ENCODE measurements at places on chromosomes 13 and 19.
A peak's percentile ranks its signal among the peaks of the same experiment; 100 is the strongest.

GRCh38 chr19:7897292-7897691, 6.4 kb upstream of the MAP2K7 start:
- no peak for DNase-seq

DNA sequence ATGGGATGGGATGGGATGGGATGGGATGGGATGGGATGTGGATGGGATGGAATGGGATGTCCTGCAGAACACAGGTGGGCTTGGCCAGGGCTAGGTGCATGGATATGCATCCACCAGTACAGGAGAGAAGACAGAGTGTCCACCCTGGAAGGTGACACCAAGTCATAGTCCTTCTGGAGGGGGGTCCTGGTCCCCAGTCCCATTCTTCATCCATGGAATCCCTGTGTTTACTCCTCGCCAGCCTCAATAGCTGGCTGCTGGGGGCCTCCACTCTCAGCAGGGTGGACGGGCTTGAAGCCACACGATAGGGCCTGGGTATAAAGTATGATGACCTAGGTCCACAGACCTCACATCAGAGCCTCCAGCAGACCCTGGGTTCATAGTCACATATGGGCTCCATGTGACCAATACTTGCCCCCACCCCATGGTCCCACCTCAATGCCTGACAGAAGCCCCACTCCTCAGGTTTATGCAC, 40.1 kb downstream of the RFX2 start:
- no peak for DNase-seq

DNA sequence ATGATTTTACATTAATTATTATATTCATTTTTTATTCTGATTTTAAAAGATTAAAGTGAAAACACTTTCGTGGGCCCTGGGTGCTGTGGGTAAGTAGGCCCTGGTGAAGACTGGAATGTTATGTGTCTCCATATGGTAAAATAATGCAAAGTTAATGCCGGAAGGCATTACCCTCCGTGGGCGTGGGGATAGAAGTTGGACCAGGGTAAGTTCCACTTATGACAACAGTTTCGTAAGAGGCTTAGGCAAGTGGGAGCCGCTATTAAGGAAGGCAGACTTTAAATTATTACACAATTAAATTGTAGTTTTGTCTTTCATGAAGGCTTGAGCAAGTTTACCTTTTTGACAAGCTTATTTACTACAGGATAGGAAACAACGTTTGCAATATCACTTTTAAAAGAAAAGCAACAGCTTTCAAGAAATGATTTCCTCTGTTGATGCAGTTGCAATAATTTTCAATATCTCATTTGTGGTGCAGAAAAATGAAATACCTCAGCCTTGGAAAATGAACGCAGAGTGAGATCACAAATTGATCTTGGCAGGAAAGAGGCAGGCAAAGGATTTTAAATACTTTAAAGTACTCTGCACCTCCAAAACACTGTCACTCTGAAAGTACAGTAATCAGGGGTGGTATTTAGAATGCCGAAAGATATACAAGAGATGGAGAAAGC, 310.6 kb downstream of the DCT start:
- DNase-seq: no peak

DNA sequence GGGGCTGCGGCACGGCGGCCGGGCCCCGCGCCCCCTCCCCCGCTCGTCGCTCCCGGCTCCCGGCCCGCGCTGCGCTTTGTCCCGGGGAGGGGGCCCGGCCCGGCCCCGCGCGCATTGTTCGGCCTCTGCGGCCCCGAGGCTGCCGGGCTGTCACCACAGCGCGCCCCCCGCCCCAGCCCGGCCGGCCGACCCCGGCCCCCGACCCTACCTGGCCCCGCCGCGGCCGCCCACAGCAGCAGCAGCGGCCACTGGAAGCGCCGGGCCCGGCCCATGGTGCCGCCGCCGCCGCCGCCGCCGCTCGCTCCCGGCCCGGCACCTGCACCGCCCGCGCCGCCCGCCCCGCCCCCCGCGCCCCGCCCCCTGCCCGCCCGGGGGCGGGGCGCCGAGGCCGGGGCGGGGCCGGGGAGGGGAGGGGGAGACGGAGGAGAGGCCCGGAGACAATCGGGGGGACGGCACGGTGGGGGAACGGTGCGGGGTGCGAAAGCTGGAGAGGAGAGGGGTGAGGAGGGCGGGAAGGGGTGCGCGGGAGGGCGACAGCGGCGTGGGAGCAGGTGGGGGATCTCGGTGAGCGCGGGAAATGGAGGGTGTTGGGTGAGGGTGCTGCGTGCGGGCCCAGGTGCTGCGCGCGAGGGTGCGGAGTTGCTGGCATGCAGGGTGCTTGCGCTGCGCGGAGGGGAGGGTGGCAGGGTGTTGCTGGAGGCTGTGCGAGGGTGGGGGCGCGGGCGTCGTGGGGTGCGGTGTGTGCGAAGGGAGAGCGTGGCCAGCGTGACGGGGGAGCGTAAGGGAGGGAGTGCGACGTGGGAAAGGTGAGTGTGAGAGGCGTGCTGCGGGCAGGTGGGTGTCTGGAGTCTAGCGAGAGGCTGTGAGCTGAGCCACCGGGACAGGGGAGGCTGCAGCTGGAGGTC, at the start of gene CADM4:
Gene CADM4, minus strand, starts transcription at position 332 of the 905 bp plus-strand sequence. Its CDS starts 60 bp downstream, at position 272.
- DNase-seq: peak; percentile 46

DNA sequence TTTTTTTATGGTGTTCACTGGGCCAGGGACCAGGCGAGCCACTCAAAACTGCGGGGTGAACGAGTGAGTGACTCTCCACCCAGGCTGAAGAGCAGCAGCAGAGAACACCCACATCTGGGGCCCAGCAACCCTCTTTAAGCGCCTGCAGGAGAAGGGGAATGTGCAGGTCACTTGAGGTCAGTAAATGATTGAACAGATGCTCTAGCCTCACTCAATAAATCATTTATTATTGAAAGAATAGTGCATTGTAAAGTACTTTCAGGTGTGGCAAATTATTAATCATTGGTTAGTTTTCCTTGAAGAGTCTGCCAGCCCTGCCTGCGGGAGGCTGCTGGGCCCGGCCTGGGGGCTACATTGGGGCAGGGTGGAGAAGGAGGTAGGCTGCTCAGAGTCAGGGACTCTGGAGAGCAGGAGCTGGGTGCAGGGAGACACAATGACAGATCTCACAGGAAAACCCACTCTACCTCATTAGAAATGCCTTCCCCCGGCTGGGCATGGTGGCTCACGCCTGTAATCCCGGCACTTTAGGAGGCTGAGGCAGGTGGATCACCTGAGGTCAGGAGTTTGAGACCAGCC, 42.5 kb downstream of the ABCC4 start:
- no peak for DNase-seq

GRCh38 chr19:5090465-5091017, 121.6 kb downstream of the KDM4B start:
- no peak for DNase-seq

DNA sequence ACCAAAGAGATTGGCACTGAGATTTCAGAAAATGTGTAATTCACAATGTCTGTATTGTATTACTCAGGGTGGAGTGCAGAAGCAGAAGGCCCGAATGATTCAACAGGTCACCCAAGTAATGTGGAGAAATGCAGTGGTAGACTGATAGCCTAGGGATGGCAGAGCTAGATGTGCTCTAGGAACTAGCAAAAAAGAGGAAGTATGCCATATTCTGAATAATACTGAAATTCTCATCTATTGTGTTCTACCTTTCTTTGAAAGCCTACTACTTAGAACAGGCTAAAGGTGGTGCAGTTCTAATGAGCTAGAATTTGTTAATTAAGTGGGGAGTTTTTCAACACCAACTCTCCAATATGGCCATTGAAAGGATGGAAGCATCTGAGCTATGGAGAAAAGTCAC, 1449.8 kb upstream of the MIR17HG start:
- DNase-seq: no peak

DNA sequence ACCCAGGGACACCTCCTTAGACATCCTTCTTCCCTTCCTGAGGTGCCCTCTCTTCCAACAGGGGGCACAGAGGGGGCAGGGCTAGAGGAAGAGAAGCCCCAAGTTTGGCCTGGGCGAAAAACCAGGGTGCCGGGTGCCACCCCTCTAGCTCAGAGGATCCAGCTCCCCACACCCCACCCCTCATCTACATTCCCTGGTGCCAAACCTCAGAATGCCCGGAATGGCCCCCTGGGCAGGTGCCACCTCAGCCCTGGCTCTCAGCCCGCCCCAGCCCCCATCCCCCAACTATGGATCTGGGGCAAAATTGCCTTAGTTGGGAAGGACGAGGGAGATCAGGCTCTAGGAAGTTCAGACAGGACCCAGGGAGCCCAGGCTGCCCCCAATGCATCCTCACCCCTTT, 2.0 kb downstream of the CNN1 start:
- no peak for DNase-seq

GRCh38 chr19:30149300-30149699, 207.3 kb downstream of the URI1 start:
- no peak for DNase-seq

DNA sequence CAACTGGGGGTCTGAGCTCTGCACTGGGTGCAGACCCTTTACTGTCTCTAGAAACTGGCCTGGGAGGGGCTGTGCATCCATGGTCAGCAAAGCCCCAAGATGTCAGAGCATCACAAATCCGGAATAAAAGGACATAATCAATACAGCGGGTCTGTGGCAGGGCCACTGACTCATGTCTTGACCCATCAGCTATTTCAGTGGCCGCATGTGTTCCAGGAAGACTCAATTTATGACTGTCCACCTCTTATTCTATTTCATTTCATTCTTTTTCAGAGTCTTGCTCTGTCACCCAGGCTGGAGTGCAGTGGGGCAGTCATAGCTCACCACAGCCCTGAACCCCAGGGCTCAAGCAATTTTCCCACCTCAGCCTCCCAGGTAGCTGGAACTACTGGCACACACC, 53.2 kb downstream of the PEX11G start:
- DNase-seq: no peak

DNA sequence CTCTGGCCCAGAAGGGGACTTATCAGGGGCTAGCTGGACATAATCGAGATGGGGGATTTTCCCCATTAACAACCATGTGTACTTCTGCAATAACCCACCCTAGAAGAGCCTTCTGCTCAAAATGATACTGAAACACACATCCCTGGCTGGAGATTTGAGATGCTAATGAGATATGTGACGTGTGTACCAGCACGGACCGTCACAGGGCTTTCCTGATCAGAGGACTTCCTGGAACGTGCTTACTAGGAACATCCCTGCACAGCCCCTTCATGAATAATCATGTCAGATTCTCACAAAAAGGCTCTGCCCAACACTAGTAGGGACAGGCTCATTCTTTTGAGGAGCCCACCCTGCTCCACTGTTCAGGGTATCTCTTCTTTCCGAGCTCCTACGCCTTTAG, 6.5 kb upstream of the ERVV-1 start:
- DNase-seq: no peak

GRCh38 chr19:47187797-47188196, 43.2 kb downstream of the BBC3 start:
- DNase-seq: no peak

DNA sequence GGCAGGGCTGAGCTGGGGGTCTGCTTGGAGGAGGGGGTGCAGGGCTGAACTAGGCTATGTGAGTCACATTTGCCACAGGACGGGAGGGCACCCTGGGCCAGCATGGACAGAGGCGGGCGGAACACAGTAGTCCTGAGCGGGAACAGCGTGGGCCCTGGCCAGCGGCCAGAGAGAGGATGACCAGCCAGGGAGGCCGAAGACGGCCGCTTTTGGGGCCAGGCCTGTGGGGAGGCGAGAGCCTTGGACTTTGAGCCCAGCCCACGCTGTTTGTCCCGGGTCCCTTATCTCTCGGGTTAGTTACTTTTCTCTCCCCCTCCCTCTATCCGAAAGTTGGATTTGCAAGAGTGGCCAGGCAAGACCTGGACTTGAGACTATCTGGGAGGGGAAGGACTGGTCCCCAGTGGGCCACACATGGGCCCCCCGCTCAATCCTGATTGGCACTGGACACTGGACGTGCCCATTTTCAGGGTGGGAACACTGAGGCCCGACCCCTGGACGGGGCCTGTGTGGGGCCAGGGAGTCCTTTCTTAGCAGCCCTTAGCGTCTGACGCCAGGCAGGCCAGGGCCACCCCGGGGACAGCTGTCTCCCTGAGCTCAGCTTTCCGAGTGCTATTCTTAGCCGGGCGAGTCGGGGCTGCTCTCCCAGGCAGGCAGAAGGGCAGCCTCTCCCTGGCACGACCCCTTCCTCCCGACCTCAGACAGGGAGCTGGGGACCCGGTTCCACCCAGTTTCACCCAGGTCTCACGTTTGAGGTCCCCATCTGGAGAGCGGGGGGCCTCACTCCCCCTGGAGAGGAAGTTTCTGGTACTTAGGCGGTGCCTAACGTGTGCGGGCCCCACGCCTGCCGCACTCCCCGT, 833 bp downstream of the GAMT start:
- no peak for DNase-seq

DNA sequence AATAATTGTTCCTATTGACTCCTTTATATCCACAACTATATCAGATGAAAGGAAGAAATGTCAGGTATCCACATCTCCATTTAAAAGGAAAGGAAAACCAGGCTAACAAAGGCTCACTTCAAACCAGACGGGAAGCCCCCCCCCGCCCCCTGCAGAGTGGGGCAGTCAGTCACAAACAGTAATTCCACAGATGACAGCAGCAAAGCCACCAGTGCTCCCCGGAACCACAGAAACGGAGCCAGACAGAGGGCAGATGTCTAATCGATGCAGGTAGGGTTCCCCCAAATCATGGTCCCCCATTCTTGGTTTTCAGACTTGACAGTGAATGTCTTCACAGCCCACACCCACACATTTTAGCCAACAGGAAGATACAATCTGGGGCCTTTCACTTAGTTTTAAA, 100.8 kb downstream of the STK24 start:
- no peak for DNase-seq

DNA sequence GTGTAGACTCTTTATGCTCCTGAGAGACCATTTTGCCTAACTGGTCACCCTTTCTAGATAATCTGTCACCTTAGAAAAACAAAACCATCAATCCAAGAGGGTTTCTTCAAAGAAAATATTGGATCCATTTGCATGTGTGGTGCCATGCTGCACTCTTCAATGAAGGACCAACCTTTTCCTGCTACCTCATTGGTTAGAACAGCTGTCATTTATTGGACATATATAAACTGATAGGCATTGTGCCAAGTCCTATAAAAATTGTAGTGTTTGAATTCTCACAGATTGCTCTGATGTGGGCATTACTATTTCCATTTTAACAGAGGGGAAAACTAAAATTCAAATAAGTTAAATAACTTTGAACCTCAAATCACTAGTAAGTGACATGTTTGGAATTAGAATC, 333.2 kb downstream of the MYO16 start:
- DNase-seq: no peak

- no peak for DNase-seq
Measured at GRCh38 chr13:110245416-110245899, 61.5 kb downstream of the COL4A1 start.

All from Ammon's horn (tissue), 1 donor.